ENCODE measurements at places on chromosomes 6 and 20.

DNA sequence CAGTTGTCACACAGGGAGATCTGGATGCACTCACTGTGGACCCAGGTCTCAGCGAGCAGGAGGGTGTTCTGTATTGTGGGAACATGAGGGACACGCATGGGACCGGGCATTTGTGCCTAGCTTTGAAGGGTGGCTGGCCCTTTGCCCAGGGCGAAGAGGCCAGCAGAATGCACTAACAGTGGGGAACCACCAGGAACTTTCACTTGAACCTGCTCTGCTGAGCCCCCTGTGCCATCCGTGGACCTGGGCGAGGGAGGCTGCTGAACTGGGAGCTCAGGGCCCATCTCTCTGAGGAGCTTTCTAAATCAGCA lies 1.2 kb upstream of the ULBP2 start:
- no peak for DNase-seq

- peak; percentile 8 for DNase-seq
Measured at GRCh38 chr6:156687789-156688619, 89.2 kb upstream of the ARID1B start.

- DNase-seq: peak; percentile 57
Measured at GRCh38 chr6:37495244-37495934, 4.3 kb downstream of the CCDC167 start.

GRCh38 chr6:148758492-148758891 lies 11.7 kb downstream of the UST start:
- no peak for DNase-seq

DNA sequence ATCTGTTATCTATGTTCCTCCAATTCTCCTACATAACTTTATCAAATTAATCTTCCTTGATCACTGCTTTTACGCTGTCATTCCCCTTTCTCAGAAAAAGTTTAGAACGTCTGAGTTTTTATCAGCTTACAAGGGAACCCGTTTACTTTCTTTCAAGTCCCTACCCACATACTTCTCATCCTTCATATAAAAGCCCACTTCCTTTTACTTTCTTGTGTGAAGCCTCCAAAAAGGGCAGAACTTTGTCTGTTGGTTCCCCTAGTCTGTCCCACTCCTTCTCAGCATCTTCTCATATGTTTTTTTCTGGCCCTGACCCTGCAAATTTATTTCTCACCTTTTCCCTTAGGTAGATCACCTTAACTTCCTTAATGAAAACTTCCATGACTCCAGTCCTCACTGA lies 106.1 kb downstream of the TFAP2B start:
- no peak for DNase-seq

- DNase-seq: no peak
Measured at GRCh38 chr6:19158586-19158985, 678.6 kb upstream of the ID4 start.

DNA sequence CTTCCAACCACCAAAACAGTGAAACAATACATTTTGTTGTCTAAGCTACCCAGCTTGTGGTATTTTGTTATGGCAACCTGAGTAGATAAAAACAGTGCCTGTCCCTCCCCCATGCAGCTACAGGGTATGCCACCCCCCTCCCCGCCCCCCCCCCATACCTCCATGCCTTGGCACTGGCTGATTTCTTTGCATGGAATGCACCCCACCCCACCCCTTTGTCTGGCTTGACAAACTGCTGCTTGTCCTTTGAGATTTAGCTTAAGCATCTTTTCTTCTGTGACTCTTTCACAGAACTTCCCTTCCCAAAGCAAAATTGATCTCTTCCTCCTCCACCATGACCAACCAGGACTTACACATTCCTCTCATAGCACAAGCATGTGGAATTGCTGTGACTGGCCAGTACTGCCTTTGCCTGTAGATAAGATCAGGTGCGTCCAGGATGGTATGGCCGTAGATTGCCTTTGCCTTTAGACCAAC lies 64.6 kb upstream of the ADGRF1 start:
- DNase-seq: no peak

DNA sequence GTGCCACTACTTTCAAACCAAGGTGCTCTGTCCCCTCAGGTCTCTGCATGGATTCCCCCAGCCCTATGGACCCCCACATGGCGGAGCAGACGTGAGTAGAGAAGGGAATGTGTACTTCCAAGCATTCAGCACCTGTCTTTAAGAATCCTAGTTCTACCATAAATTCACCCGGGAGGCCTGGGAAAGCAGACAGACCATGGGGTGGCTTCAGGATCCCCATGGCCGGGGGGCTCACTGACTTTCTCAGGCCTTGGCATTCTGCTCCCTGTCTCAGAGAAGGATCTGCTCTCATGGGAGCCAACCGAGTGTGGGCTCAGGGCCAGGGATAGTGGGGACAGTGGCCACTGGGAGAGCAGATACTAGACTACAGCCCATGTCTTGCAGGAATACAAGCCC lies 2.3 kb downstream of the CDC25B start:
- no peak for DNase-seq

GRCh38 chr6:149513915-149514314 lies 29.1 kb upstream of the ZC3H12D start:
- no peak for DNase-seq

GRCh38 chr6:30828027-30828962 lies 56.0 kb upstream of the DDR1 start:
- DNase-seq: peak; percentile 64

- DNase-seq: no peak
Measured at GRCh38 chr20:33701629-33702450, 15.7 kb upstream of the E2F1 start.

DNA sequence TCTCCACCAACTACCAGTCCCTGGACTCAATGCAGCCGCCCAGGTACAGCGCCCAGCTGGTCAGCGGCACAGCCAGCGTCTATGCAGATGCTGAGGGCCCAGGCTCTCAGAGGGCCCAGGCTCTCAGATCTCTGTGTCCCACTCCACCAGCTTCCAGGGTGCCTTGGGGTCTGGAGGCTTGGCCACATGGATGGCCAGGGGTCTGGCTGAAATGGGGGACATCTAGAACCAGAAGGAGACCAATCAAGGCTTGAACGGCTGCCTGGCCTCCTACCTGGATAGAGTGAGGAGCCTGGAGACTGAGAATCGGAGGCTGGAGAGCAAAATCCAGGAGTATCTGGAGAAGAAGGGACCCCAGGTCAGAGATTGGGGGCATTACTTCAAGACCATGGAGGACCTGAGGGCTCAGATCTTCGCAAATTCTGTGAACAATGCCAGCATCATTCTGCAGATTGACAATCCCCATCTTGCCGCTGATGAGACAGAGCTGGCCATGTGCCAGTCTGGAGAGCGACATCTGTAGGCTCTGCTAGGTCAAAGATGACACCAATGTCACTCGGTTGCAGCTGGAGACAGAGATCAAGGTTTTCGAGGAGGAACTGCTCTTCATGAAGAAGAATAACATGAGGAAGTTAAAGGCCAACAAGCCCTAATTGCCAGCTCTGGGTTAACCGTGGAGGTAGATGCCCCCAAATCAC lies 44.1 kb upstream of the GRM4 start:
- DNase-seq: peak; percentile 39

GRCh38 chr20:42714298-42715141 lies 475.2 kb downstream of the PTPRT start:
- peak; percentile 19 for DNase-seq

- no peak for DNase-seq
Measured at GRCh38 chr6:79526897-79527296, 10.3 kb downstream of the LCA5 start.

DNA sequence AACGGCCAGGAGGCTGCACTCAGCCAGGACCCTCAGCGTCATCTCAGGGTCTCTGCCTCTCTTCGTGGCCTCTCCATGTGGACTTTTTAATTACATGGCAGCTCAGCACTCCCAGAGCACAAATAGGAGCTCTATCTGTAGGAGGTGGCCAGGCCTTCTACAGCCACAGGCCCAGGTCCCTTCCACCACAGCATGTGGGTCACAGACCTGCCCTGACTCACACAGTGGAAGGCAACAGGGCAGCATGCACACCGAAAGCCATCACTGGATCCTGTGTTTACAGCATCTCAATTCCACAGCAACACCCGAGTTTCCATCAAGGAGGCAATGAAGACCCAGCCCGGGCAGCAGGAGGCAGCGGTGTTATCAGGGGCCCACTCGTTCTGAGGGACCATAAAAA lies 65.8 kb upstream of the CD93 start:
- DNase-seq: peak; percentile 62

GRCh38 chr20:14996883-14997672 lies 659.7 kb upstream of the FLRT3 start:
- no peak for DNase-seq

DNA sequence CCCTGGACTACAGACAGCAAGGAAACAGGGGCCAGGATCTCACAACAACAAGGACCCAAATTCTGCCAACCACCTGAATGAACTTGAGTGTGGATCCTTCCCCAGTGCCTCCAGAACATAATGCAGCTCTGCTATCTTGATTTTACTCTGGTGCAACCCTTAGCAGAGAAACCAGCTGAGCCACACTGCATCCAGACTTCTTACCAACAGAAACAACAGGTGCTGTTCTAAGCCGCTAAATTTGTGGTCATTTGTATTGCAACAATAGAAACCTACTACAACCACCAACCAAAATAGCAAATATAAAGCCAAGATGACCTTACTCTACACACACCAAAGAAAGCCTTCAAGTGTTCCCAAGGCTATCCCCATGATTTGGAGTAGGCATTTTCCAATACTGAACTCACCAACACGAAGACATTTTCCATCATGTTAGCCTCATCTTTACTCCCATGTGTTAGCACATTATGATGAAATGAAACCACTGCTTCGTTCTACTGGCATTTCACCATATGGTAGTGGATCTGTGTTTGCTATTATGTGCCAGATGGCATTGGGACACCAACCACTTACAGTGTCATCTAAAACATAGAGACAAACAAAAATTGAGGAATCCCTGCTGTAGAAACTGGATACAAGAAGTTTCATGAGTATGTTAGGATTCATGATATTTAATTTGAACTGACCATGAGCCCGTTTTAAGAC lies 249.8 kb upstream of the ID4 start:
- DNase-seq: no peak

GRCh38 chr20:46215913-46216707 lies 92.2 kb downstream of the CDH22 start:
- no peak for DNase-seq

- no peak for DNase-seq
Measured at GRCh38 chr6:14067656-14068055, 49.9 kb upstream of the CD83 start.

DNA sequence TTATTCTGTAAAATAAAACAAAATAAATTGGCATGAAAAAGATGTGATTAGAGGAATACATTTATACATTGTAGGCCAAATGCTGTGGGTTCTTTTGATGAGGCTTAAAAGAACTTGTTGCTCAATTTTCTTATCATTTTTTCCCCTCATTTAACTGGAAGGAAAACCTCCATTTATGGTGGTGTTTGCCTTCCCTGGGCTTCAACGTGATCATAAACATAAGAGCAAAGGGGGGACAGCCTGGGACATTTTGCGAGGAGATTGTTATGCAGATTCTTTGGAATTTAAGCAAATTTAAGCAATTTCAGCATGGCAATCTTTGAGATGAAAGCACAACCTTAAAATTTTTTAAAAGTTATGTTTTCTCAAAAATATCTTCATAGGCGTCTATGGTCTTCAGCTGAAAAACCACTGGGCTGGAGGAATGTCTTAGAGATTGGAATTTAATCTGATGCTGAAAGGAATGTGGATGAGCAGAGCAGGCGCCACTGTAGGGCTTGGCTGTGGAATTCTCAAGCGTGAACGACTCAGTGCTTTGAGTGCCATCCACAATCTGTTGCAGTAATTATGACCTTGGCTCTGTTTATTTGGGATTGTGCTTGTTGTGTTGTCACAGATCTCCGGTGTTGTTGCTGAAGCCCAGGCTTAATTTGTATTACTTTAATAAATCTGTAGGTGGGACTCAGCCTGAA lies 149.4 kb upstream of the MLIP start:
- no peak for DNase-seq

DNA sequence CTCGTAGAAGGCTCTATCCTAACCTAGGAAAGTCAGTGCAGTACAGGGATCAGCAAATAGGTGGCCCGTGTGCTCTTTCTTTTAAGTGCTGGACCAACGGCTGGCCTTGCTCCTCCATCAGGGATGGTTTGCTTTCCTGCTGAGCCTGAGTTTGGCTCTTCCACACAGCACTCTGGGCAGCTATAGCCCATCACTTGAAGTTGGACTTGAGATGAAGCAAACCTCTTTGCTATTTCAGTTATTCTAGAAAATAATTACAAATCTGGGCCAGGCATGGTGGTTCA lies 66.9 kb upstream of the KCNK16 start:
- DNase-seq: no peak

DNA sequence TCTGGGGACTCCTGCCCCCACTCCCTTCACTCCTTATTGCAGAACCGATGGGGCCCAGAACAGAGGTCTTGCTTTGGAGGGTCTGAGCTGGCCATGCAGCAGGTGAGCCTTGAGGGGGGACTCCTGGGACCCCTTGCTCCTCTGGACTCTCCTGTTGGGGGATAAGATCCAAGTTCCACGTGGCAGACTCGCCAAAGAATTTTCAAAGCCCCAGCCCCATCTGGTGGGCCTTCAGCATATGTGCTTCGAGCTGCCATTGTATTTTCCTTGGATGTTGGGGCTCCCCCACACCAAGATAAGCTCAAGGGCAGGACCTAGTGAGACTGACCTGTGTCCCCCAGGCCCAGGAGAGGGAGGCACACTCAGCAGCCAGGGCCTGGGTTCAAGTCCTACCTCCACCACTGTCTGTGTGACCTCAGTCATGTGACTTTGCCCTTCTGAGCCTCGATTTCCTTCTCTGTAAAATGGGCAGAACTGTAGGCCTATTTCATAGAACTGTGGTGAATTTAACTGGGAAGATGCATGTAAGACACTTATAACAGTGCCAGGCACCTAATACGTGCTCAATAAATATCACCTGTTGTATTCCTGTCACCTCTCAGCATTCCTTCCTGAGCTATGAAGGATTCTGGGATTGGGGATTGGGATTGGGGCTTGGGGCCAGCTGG lies 115.5 kb downstream of the VEGFA start:
- DNase-seq: no peak

DNA sequence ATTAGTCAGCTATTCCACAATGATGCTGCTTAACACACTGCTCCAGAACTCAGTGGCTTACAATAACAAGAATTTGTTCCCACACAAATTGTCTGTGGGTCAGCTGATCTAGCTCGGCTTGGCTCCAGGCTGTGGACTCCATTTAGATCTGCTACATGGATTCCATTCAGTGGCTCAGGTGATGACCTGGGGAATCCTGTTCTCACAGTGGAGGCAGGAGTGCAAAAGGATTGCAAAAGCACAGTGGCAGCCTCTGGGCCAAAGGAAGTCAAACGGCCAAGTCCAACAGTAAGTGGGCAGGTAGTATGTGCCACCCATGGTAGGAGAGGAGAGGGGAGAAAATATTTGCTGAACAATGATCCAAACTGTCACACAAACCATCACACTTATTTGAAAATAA lies 15.8 kb upstream of the LRRN4 start:
- DNase-seq: no peak

DNA sequence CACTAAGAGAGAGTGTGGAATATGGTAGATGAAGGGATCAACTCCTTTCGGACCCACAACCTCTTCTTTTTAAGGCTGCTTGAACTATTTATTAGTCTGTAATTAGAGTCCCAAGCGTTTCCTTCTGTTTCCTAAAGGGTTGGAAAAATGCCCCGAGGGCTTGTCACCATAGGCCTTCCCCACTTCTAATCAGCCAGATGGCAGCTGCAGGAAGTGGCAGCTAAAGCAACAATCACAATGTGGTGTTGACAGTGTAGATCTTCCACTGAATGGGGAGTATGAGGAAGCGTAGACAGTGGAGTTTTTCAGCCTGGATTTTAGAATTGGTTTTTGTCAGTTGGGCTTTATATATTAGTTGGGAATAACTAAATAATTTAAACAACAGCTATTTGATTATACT lies 40.6 kb downstream of the SLC35D3 start:
- DNase-seq: peak; percentile 74

- DNase-seq: no peak
Measured at GRCh38 chr6:15081447-15081846, 164.4 kb upstream of the JARID2 start.

- DNase-seq: no peak
Measured at GRCh38 chr20:60219984-60220562, 261.9 kb downstream of the CDH26 start.

Measured in SHP77 (cell line).